ENCODE measurements at places on chromosomes 7 and 10.

- DNase-seq, result no peak
Observed at GRCh38 chr10:24821986-24822385, 98.3 kb upstream of the ARHGAP21 start.

DNA sequence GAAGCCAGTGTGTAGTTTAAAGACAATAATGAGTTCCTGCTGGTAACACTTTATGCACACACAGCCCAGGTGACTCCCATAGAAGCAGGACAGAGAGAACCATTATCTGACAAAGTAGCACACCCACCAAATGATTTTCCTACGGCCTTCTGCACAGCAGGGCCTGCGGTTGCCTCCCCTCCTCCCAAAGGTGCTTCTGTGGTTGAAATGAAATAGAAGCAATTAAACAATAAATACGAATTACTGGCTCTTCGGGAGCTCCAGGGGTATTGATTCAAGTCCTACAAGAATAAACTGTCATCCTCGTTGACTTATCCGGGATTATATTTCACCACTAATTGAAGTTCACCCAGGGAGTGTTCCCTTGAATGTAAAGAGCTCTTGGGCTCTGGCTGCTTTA, 172.1 kb downstream of the ACTR3B start:
- no peak for DNase-seq

DNA sequence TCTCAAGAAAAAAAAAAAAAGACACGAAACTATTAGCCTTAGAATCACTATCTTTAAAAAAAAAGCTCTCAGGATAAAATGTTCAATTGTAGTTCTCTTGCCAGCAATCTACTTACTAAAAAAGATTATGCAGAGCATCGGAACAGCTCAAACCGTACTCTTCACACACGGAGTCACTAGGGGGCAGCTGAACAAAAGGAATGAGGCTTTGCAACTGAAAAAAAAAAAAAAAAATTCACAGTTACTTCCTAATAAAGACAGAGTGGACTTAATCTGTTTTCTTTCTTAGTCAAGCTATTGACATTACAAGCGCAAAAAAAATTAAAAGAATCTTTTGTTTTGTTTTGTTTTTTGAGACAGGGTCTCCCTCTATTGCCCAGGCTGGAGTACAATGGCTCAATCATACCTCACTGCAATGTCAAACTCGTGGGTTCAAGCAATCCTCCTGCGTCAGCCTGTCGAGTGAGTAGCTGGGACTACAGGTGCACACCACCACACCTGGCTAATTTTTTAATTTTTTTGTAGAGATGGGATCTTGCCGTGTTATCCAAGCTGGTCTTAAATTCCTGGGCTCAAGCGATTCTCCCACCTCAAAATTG, 11.5 kb downstream of the PMS2 start:
- DNase-seq, result peak; percentile 82

DNA sequence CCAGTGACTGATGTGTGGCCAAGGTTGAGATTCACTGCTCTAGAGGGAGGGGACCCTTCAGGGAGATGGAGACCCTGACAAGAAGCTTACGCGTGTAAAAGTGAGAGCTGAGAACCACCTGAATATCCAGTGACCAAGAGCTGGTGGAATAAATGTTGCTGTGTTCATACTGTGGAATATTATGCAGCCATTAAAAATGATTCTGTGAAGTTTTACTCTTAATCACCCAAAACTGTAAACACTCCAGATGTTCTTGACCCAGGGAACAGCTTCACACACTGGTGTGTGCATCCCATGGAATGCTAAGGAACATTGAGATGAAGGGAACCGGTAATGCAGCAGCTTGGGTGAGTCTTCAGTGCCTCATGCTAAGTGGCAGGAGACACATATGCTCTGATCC, 4.3 kb upstream of the POLM start:
- DNase-seq, result no peak

GRCh38 chr10:79381804-79382221, 34.5 kb downstream of the PPIF start:
- DNase-seq, result peak; percentile 98

DNA sequence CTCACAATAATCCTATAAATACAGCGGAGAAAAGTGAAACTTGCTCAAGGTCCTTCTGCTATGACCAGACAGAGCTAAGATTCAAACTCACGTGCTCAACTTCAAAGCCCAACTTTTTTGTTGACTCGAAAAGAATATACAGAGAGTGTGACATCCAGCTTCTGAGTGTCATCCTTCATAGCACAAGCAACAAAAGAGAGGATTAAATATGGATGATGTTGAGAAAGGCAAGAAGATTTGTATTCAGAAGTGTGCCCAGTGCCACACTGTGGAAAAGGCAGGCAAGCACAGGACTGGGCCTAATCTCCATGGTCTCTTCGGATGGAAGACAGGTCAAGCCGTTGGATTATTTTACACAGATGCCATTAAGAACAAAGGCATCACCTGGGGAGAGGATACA, 2.1 kb upstream of the FAM3C start:
- no peak for DNase-seq

GRCh38 chr10:11638055-11638698, 26.7 kb upstream of the USP6NL start:
- DNase-seq, result no peak

- no peak for DNase-seq
Observed at GRCh38 chr7:96415293-96415940, 93.5 kb upstream of the SLC25A13 start.

- peak; percentile 42 for DNase-seq
Observed at GRCh38 chr10:44902941-44903545, 8.1 kb upstream of the TMEM72 start.

DNA sequence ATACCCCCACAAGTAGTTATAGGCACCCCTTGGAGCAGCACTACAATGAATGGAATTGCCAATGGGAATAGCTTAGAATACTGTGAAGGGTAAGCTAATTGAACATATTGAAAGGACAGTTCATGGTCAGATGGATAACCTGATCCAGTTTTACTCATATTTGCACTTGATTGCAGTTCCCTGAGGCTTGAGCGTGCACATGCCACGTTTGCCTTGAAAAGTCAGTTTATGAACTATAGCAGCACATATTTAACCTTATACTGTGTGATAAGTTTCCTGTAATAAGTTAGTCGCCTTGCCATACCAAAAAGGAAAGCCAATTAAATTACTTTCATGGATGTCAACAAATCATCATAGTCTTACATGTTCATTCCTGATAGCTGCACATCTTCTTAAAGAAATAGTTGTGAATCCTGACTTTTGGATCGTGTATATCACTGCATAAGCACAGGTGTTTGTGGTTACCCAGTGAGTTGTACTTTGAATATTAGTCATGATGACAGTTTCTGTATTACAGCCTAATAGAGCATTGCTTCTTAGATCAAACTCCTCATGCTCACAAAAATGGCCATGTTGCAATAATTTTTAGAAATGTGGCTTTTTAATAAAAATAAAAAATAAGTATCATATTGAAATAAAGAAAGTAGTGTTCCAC, 21.6 kb downstream of the DNTT start:
- no peak for DNase-seq

- DNase-seq, result peak; percentile 49
Observed at GRCh38 chr10:129962872-129963640, 1.0 kb downstream of the EBF3 start.

GRCh38 chr7:84998665-84999064, 188.2 kb downstream of the SEMA3D start:
- DNase-seq, result no peak

- DNase-seq, result peak; percentile 73
Observed at GRCh38 chr10:10792681-10793080, 225.0 kb upstream of the CELF2 start.

DNA sequence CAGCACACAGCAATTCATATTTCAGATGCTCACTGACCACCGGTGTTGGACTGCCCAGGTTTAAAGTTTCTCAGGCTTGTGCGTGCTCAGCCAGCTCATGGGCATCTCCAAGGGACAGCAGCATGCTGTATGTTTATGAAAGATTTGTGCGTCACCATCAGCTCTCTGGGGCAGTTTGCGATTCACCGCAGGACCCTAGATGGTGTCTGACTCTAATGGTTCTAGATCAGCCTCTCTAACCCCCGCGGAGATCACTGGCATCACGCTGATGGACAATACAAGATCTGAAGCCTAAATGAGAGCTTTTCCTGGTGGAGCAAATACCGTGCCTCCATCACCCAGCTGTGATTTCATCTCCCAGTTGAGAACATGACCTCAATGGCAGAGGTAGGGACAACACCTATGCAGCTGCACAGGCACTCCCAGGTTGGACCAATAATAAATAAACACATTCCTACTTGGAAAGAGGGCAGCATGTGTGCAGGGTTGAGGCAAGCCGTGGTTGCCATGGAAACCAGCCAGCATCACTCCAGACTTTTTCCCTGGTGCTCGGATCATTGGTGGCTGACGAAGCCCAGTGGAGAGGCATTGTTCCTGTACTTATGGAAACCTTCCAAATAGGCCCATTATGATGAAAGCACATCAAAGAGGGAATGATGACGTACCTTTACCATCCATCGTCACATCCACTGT, 253.6 kb downstream of the KCNMA1 start:
- DNase-seq, result no peak

Data from umbilical cord (tissue), 2 donors.